ENCODE measurements at places on chromosomes 3 and 15. TPM values are rescaled to one million over a fixed set of nuclear protein-coding genes. Genes with fewer than 3 reads are reported as not detected.

DNA sequence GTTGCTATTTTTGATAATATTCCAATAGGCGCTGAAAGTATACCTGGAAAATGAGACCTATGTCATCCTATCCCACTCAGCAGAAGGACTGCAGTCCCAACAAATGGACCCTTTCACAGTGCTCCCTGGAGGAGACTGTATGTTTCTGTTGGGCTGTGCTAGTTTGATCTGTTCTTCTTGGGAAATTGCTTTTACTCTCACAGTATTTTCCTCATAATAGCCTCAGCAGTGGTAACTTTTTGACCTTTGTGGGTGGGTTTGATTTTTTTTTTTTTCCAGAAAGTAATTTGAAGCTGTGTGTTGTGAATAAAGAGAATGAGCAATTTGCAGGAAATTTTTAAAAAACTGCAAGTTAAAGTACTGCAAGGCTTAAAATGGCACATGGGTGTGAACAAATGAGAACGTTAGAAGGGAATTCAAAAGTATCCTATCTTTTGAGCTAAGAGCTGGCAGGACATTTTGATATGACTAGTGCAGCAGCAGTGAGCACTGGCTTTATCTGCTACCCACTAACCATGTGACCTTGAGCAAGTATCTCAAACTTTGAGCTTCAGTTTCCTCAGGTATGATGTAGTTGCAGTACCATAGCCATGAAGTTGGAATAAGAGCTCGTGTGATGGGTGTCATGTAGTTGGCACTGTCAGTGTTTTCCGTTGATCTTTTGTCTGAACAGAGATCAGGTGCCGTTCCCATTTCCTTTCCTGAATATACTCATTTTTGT lies 118.4 kb downstream of the ATG7 start:
- H3K4me1 ChIP-seq: peaks cover 27% of the 10 kb centered on the region
- H3K4me3 ChIP-seq: no peak overlapping the region
- DNase-seq: no peak
- H3K27me3 ChIP-seq: no peaks in the 10 kb centered on the region
- H3K27ac ChIP-seq: no peak overlapping the region
- H3K36me3 ChIP-seq: no peaks in the 10 kb centered on the region

USP8 gene
- total RNA-seq: 74.6 TPM

DNA sequence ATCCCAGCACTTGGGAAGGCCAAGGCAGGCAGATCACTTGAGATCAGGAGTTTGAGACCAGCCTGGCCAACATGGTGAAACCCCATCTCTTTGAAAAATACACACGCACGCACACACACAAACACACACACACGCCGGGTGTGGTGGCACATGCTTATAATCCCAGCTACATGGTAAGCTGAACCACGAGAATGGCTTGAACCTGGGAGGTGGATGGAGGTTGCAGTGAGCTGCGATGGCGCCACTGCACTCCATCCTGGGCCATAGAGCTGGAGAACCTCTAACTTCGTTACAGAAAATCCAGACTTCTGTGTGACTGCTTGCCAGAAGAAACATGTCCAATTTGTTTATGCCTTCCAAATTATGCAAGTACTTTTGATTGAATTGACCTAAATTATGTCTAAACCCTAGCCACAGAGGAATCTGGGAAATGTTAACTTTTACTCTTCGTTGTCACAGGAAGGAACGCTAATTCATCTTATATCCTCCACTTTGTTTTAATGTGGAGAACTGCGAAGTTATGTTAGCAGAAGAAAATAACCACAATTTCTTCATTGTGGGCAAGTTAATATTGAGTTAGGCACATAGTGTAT lies 21.7 kb downstream of the TRIM59 start:
- no peaks in the 10 kb centered on the region for H3K27me3 ChIP-seq
- H3K36me3 ChIP-seq: peaks cover 97% of the 10 kb centered on the region
- H3K4me1 ChIP-seq: no peaks in the 10 kb centered on the region
- no peak overlapping the region for H3K4me3 ChIP-seq
- DNase-seq: no peak
- H3K27ac ChIP-seq: no peak overlapping the region

DNA sequence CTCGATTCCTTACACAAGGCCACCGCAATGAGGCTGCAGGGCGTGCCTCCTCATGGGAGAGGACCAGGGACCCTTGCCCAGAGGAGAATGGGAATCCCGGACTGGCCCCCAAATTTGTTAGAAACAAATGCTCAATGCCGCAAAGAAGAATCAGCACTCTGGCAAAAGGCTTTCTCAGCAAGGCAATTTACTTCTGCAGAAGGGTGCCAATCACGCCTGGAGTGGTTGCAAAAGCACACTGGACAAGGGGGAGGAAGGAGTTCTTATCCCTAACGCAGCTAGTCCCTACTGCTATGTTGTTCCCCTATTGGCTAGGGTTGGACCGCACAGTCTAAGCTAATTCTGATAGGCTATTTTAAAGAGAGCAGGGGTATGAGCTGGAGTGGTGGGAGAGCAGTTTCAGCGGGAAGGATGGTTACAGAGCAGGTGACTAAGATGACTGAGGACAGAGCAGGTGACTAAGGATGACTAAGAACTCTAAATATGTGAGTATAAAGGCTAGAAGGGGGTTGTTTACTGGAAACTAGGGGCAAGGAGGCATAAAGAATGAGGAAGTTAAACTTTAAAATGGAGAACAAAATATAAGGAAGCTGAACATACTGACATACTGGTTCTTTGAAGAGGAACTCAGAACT lies 48.5 kb downstream of the KATNBL1 start:
- no peaks in the 10 kb centered on the region for H3K27me3 ChIP-seq
- no peaks in the 10 kb centered on the region for H3K4me1 ChIP-seq
- no peaks in the 10 kb centered on the region for H3K36me3 ChIP-seq
- no peak for DNase-seq

GRCh38 chr3:133401374-133402135 lies 1.7 kb downstream of the BFSP2 start:
- no peak for DNase-seq
- H3K27ac ChIP-seq: no peak overlapping the region
- H3K27me3 ChIP-seq: no peaks in the 10 kb centered on the region
- no peaks in the 10 kb centered on the region for H3K36me3 ChIP-seq

- no peaks in the 10 kb centered on the region for H3K27me3 ChIP-seq
- no peak overlapping the region for H3K4me3 ChIP-seq
- H3K4me1 ChIP-seq: no peaks in the 10 kb centered on the region
These were observed 43.3 kb downstream of the RASGRP1 start for GRCh38 chr15:38521316-38521715.

- H3K36me3 ChIP-seq: no peaks in the 10 kb centered on the region
- H3K4me3 ChIP-seq: no peak overlapping the region
- H3K27me3 ChIP-seq: peaks cover 61% of the 10 kb centered on the region
- H3K4me1 ChIP-seq: peaks cover 22% of the 10 kb centered on the region
- no peak overlapping the region for H3K27ac ChIP-seq
These were observed 8.9 kb upstream of the EOMES start for GRCh38 chr3:27730774-27731659.

GRCh38 chr15:46442184-46442583 lies 807.4 kb downstream of the SQOR start:
- H3K27me3 ChIP-seq: no peaks in the 10 kb centered on the region
- H3K4me3 ChIP-seq: no peak overlapping the region
- no peak for DNase-seq
- H3K36me3 ChIP-seq: no peaks in the 10 kb centered on the region

GRCh38 chr15:78192826-78193594 lies 41.4 kb downstream of the ACSBG1 start:
- no peaks in the 10 kb centered on the region for H3K36me3 ChIP-seq
- no peak overlapping the region for H3K27ac ChIP-seq
- no peak overlapping the region for H3K4me3 ChIP-seq
- H3K27me3 ChIP-seq: no peaks in the 10 kb centered on the region

- H3K4me3 ChIP-seq: no peak overlapping the region
- no peaks in the 10 kb centered on the region for H3K27me3 ChIP-seq
- no peaks in the 10 kb centered on the region for H3K4me1 ChIP-seq
- H3K27ac ChIP-seq: no peak overlapping the region
These were observed 117.8 kb downstream of the LRIG1 start for GRCh38 chr3:66383023-66383422.

GRCh38 chr15:52136442-52136980 lies 23.9 kb upstream of the BCL2L10 start:
- peaks cover 29% of the 10 kb centered on the region for H3K36me3 ChIP-seq
- no peaks in the 10 kb centered on the region for H3K27me3 ChIP-seq
- H3K27ac ChIP-seq: no peak overlapping the region
- H3K4me3 ChIP-seq: no peak overlapping the region
- H3K4me1 ChIP-seq: peaks cover 14% of the 10 kb centered on the region
- DNase-seq: no peak

- H3K4me3 ChIP-seq: no peak overlapping the region
- H3K4me1 ChIP-seq: peaks cover 26% of the 10 kb centered on the region
- DNase-seq: no peak
These were observed 59.0 kb upstream of the SMAD6 start for GRCh38 chr15:66643033-66643432.

GRK7 gene
- total RNA-seq: not detected

- no peaks in the 10 kb centered on the region for H3K36me3 ChIP-seq
- H3K4me3 ChIP-seq: no peak overlapping the region
- no peaks in the 10 kb centered on the region for H3K4me1 ChIP-seq
- H3K27me3 ChIP-seq: no peaks in the 10 kb centered on the region
- no peak for DNase-seq
These were observed 124.6 kb upstream of the KCNAB1 start for GRCh38 chr3:155995525-155996370.

- H3K4me1 ChIP-seq: peaks cover 42% of the 10 kb centered on the region
- DNase-seq: peak; percentile 58
- no peaks in the 10 kb centered on the region for H3K27me3 ChIP-seq
- peak overlapping the region; percentile 96 for H3K27ac ChIP-seq
- H3K36me3 ChIP-seq: no peaks in the 10 kb centered on the region
These were observed 435 bp downstream of the RAB27A start for GRCh38 chr15:55289011-55289745.

DNA sequence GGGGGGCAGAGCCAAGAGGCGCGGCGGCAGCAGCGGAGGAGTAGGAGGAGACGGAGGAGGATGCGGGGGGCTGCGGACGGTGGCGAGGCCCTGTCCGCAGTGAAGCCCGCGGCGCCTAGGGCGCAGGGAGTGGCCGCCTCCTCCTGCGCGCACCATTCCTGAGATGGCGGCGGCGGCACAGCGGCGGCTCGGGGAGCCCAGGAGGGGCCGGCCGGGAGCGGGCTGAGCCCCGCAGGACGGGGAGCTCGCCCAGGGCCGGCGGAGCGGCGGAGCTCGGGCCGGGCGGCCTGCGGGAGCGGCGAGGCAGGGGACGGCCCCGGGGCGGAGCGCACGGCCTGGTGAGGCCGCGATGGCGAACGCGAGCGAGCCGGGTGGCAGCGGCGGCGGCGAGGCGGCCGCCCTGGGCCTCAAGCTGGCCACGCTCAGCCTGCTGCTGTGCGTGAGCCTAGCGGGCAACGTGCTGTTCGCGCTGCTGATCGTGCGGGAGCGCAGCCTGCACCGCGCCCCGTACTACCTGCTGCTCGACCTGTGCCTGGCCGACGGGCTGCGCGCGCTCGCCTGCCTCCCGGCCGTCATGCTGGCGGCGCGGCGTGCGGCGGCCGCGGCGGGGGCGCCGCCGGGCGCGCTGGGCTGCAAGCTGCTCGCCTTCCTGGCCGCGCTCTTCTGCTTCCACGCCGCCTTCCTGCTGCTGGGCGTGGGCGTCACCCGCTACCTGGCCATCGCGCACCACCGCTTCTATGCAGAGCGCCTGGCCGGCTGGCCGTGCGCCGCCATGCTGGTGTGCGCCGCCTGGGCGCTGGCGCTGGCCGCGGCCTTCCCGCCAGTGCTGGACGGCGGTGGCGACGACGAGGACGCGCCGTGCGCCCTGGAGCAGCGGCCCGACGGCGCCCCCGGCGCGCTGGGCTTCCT lies at the start of gene GPR27:
TSS of gene GPR27 (plus strand) at position 155 of the 909 bp plus-strand sequence. CDS start at position 350, 195 bp downstream.
- no peaks in the 10 kb centered on the region for H3K36me3 ChIP-seq
- peaks cover 24% of the 10 kb centered on the region for H3K27me3 ChIP-seq
- peaks cover 6% of the 10 kb centered on the region for H3K4me1 ChIP-seq

All from lower lobe of right lung (tissue), 2 donors.